Activated T-cell treated with anti-CD3 and anti-CD28 coated beads, Interleukin-2, amount 50 U/mL, for 72 hours (primary cell): ENCODE measurements at places on chromosomes 16 and 17.

GRCh38 chr17:40499551-40500189 is 1.8 kb downstream of the TNS4 start:
- H3K4me3 ChIP-seq: no peak overlapping the region
- no peaks in the 10 kb centered on the region for H3K4me1 ChIP-seq
- H3K27me3 ChIP-seq: peaks cover 13% of the 10 kb centered on the region
- no peaks in the 10 kb centered on the region for H3K36me3 ChIP-seq
- no peak for DNase-seq

DNA sequence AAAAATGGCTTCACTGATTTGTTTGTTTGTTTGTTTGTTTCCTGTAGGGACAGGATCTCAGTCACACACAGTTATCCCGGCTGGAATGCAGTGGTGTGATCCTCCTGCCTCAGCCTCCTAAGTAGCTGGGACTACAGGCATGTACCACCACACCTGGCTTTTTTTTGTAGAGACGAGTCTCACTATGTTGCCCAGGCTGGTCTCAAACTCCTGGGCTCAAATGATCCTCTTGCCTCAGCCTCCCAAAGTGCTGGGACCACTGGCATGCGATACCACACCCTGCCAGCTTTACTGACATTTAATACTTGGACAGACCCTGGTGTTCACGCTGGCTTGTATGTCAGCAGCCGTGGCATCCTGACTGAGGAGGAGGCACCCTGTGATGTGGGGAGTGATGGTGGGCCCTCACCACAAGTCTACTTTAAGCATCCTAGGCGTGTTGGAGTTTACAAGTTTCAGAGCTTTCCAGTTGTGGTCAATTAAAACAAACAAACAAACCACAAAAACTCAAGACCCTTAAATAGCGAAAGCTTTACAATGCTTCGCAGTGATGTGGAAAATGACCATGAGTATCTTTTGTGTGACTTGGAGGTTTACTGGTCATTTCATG is 5.1 kb downstream of the ABCA3 start:
- H3K27ac ChIP-seq: no peak overlapping the region
- H3K4me1 ChIP-seq: peaks cover 20% of the 10 kb centered on the region
- no peak overlapping the region for H3K4me3 ChIP-seq
- no peak for DNase-seq
- peaks cover 2% of the 10 kb centered on the region for H3K36me3 ChIP-seq

DNA sequence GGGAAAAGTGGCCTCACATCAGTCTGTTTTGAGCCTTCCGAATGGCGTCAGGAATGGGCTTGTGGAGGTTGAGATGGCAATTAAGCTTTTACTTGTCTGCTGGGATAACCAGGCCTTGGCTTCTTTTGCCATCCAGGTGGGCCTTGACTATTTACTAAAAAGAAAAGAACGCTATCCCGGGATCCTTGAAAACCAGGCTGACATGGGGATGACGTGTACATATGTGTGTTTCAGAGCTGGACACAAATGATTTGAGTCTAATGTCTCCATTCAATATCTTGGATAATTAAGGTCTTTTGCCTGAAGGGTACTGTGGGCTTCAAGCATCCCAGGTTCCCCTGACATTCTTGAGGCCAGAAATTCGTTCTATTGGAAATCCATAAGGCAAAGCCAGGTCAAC is 32.6 kb upstream of the HOXB13 start:
- H3K36me3 ChIP-seq: no peaks in the 10 kb centered on the region
- no peaks in the 10 kb centered on the region for H3K4me1 ChIP-seq
- H3K27ac ChIP-seq: no peak overlapping the region
- DNase-seq: no peak
- H3K27me3 ChIP-seq: peaks cover 76% of the 10 kb centered on the region

DNA sequence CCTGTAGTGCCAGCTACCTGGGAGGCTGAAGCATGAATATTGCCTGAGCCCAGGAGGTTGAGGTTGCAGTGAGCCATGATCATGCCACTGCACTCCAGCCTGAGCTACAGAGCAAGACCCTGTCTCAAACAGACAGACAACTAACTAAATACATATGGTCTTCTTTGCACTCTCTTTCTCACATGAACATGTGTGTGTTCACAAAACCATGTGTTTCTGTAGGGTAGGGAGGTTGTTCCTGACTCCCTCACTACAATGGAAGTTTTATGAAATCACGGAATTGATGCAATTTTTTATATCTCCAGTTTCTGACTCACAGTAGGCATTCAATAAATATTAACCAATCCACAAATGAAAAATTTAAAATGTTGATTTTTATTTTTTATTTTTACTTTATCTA is 48.5 kb downstream of the ABHD15 start:
- H3K4me3 ChIP-seq: no peak overlapping the region
- DNase-seq: no peak
- H3K27ac ChIP-seq: no peak overlapping the region
- H3K36me3 ChIP-seq: no peaks in the 10 kb centered on the region

- no peak for DNase-seq
- H3K27ac ChIP-seq: no peak overlapping the region
- H3K4me3 ChIP-seq: no peak overlapping the region
- no peaks in the 10 kb centered on the region for H3K36me3 ChIP-seq
- H3K4me1 ChIP-seq: no peaks in the 10 kb centered on the region
Observed at GRCh38 chr16:84072014-84072413, 29.4 kb upstream of the SLC38A8 start.

DNA sequence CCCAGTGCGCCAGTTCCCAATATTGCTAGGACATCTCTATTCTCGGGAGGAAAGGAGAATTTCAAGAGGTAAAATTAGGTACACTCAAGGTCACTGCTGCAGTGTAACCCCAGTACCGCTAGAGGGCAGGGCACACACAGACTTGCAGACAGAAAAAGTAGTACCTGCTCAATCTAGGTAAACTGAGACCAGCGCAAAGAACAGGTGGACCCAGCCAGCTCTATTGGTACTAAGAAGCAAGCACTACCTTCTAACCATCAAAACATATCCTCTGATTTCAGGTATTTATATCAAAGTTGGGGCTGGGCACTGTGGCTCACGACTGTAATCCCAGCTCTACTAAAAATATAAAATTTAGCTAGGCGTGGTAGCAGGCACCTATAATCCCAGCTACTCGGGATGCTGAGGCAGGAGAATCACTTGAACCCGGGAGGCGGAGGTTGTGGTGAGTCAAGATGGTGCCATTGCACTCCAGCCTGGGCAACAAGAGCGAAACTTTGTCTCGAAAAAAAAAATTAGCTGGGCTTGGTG is 3.6 kb upstream of the WDR81 start:
- H3K4me1 ChIP-seq: peaks cover 39% of the 10 kb centered on the region
- no peak overlapping the region for H3K27ac ChIP-seq
- peak; percentile 66 for DNase-seq
- no peaks in the 10 kb centered on the region for H3K36me3 ChIP-seq

DNA sequence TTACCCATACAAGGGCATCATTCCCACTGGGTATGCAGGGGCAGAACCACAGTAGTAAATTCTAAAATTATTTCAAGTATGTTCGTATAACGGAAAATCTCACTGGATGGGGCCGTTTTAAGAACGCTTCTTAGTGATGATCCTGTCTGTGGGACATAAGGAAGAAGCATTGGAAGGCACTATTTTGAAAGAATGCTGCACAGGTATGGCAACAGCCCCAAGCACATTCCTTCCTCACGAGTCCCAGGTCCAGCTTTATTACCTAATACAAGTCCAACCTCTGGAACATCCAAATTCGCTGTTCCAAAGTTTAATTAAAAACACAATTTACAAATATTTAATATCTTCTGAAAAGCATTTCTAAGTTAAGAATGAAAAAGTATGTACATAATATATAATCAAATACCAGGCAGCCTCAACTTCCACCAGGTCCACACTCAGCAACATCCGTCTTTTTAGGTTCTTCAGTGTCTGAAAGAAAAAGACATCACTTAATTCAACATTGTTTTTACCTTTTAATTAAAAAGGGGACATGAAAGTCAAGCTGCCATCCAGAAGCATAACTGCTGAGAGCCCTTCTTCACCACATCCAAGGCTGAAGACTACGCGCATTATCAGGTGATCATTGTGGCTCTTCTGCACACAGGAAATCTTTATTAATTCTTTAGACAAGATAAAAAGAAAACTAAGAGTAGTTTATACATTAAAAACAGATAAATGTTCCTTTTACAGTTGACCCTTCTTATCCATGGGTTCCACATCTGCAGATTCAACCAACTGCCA is 49.8 kb downstream of the BRD7 start:
- H3K27me3 ChIP-seq: no peaks in the 10 kb centered on the region
- peak overlapping the region; percentile 85 for H3K27ac ChIP-seq
- H3K36me3 ChIP-seq: peaks cover 3% of the 10 kb centered on the region
- DNase-seq: no peak
- no peak overlapping the region for H3K4me3 ChIP-seq

GRCh38 chr16:56547120-56547948 is 17.5 kb upstream of the MT4 start:
- H3K4me3 ChIP-seq: no peak overlapping the region
- no peak for DNase-seq
- no peaks in the 10 kb centered on the region for H3K36me3 ChIP-seq
- no peaks in the 10 kb centered on the region for H3K27me3 ChIP-seq
- no peak overlapping the region for H3K27ac ChIP-seq
- H3K4me1 ChIP-seq: peaks cover 17% of the 10 kb centered on the region

DNA sequence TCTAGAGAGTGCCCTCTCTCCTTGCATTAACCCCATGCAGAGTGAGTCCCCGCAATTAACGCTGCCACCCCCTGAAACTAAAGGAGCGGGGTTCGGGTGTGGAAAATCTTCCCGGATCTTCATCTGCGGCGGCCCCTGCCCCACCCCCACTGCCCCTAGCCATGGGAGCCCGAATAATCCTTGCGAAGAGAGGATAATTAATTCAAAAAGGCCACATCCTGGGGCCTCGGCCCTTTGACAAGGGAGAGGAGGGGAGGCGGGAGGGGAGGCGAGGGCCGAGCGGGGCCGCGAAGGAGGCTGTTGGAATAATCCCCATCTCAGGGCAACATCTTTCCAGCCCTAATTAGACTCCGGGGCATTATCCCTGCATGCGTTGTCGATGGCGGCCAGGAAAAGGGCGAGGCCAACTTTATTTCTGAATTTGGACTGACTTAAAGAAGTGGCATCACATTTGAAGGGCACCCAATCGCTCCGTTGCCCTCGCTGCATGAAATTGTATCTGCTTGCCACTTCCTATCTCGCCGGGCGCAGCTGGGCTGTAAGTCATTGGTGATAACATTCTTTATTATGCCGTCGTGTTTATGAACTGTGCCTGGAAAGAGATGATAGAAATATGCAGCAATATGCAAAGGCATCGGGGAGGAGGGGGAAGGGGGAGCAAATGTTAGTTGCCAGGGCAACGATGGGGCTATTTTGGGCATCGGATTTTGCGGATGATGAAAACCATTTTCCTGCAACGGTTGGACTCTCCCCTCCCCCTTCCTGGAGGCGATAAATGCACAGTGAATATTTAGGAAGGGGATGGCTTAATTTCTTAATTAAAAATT is 387.1 kb upstream of the TNRC6C start:
- peak overlapping the region; percentile 39 for H3K4me3 ChIP-seq
- no peak overlapping the region for H3K27ac ChIP-seq
- peaks cover 15% of the 10 kb centered on the region for H3K4me1 ChIP-seq
- peaks cover 17% of the 10 kb centered on the region for H3K27me3 ChIP-seq

GRCh38 chr16:12304861-12305596 is 328.5 kb downstream of the SNX29 start:
- no peaks in the 10 kb centered on the region for H3K36me3 ChIP-seq
- no peaks in the 10 kb centered on the region for H3K27me3 ChIP-seq
- no peak for DNase-seq

- no peaks in the 10 kb centered on the region for H3K4me1 ChIP-seq
- no peaks in the 10 kb centered on the region for H3K27me3 ChIP-seq
- DNase-seq: no peak
- H3K4me3 ChIP-seq: no peak overlapping the region
Observed at GRCh38 chr17:1413281-1413791, 13.3 kb upstream of the YWHAE start.

GRCh38 chr16:29756654-29757053 is 10.9 kb upstream of the C16orf54 start:
- H3K27ac ChIP-seq: no peak overlapping the region
- H3K4me1 ChIP-seq: peaks cover 29% of the 10 kb centered on the region
- H3K27me3 ChIP-seq: no peaks in the 10 kb centered on the region
- DNase-seq: no peak
- no peak overlapping the region for H3K4me3 ChIP-seq
- H3K36me3 ChIP-seq: no peaks in the 10 kb centered on the region

DNA sequence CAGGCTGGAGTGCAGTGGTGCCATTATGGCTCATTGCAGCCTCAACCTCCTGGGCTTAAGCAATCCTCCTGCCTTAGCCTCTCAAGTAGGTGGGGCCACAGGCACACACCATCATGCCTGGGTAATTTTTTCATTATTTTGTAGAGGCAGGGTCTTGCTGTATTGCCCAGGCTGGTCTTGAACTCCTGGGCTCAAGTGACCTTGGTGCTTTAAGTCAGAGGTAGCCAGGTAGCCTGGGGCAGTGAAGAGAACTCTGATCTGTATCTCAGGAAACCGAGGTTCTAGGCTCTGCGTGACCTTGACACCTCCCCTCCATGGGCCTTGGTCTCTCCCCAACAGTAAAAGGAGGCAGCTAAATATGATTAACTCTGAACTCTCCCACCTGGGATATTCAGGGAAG is 3.4 kb downstream of the CTF1 start:
- H3K36me3 ChIP-seq: peaks cover 3% of the 10 kb centered on the region
- H3K4me1 ChIP-seq: peaks cover 56% of the 10 kb centered on the region
- no peak for DNase-seq
- no peak overlapping the region for H3K27ac ChIP-seq
- no peak overlapping the region for H3K4me3 ChIP-seq
- H3K27me3 ChIP-seq: no peaks in the 10 kb centered on the region

DNA sequence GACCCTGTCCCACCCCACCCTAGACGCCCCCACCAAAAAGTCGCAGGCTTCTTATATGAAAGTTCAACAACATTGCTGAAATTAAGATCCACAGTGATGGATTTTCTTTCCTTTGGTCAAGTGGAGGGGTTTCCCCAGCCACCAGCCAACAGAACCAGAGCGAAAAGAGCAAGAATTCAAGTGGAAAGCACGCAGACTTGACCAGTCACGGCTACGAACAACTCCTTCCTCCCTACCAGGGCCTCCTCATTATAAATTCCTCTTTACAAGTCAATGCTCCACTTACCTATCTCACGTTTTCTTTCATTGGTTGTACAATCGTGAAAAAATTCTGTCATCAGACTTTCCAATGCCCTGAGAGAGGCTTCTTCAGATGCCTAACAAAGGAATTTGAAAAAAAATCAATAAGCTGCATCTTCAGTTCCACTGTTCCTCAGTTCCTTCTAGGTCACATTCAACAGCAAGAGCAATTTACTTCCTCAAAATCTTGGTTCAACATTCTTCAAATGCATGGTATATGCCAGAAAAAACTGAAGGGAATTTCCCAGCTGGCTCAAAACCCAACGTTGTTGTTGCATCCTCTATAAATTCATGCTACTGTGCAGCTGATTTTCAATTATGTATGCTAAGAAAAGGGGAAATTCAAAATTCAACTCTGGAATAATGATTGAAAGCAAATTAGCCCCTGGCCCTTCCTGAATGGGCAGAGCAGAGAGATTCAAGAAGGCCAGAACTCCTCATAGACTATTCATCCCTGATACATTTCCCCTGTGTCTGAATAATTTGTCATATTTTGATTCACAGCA is 30.9 kb downstream of the XPO6 start:
- no peaks in the 10 kb centered on the region for H3K27me3 ChIP-seq
- H3K4me3 ChIP-seq: peak overlapping the region; percentile 72
- peaks cover 71% of the 10 kb centered on the region for H3K4me1 ChIP-seq

- H3K27ac ChIP-seq: no peak overlapping the region
- peaks cover 25% of the 10 kb centered on the region for H3K4me1 ChIP-seq
- H3K36me3 ChIP-seq: no peaks in the 10 kb centered on the region
- H3K4me3 ChIP-seq: no peak overlapping the region
- no peak for DNase-seq
- no peaks in the 10 kb centered on the region for H3K27me3 ChIP-seq
Observed at GRCh38 chr17:38325221-38325851, 18.4 kb downstream of the GPR179 start.
